Type B pancreatic cell (in vitro differentiated cells): ENCODE measurements at places on chromosomes 3 and 15.

DNA sequence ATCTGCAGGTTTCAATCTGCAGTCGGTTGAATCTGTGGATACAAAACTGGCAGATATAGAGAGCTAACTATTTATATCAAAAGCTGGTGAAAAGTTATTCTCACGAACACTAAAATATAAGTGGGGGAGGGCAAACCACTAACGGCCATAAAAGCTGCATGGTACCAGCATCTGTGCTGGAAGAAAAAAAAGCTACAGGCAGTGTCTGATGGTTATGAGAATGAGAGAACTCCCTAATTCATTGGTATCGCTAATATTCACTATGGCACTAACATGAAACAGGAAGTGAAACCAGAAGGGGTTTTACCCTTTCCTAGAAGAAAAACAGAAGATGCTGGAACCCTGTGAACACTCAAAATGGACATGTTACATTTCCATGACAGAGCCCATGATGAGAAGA lies 15.9 kb downstream of the CEP70 start:
- no peak for DNase-seq

DNA sequence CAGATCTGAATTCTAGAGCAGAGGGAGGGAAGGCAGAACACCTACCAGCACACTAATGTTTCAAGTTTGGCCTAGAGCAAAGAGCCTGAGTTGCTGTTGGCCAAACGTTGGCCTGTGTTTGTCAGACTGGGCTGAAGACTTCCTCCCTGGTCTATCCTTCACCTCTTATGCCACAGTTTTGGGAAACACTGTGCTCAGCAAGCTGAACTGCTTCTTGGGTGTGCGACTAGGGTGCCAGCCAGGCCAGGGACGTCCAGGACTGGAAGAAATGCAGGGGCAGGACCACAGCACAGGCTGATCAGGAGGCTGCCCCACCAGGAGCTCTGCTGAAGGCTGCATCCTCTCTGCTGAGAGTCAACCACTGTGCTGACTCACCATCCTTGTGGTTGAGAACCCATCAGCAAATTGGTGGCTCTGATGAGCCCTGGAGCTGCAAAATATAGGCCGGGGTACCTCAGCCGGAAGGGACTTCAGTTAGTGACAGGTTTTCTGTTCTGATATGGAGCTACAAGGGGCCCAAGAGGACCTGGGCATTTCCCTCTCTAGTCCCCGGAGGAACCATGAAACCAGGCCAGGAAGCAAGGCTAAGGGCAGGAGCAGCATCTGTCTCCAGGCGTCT lies 131.6 kb upstream of the RASGRP1 start:
- no peak for DNase-seq

GRCh38 chr3:146638718-146639117 lies 33.6 kb upstream of the PLSCR5 start:
- no peak for DNase-seq

GRCh38 chr15:58398071-58398470 lies 33.7 kb upstream of the LIPC start:
- no peak for DNase-seq

- no peak for DNase-seq
These were observed 1033.9 kb downstream of the FHIT start for GRCh38 chr3:60217156-60217911.

GRCh38 chr15:84863565-84864443 lies 20.7 kb upstream of the SLC28A1 start:
- DNase-seq = no peak

DNA sequence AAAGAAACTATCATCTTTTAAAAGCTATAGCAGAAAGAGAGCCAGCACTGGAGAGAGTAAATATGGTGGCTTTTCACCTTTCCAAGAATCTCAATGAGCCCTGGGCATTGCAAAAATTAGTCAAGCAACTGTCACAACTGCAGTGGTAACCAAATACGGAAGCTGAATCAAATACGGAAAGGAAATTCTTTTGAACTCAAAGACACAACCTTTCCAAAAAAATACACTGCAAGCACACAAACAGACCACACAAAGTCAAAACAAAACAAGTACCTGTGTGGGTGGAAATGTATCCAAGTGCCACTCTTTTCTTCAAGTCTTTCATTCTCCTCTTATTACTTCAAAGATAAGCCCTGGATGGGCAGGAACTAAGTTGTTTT lies 17.6 kb downstream of the VGLL4 start:
- no peak for DNase-seq

DNA sequence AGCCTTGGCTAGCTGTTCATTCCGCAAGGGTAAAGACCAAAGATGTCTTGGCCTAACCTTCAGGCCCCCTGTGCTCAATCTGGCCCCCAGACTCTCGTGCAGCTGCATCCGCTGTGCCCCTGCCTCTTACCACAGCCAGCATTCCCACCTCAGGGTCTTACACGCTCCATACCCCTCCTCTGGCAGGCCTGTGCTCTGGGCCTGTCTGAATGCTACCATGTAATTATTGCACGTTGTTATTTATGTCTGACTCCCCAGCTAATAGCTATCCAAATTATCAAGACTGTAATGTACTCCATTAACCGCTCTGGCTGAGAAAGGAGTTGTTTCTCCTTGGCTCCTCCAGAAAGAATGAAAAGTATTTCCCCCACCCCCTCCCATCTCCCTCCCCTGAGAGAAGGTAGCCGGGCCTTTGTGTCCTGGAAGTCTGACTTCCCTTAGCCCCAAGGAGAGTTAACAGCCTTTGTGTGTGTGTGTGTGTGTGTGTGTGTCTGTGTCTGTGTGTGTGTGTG lies 54.5 kb upstream of the UBE2E1 start:
- no peak for DNase-seq

- no peak for DNase-seq
These were observed 36.0 kb downstream of the FOXP1 start for GRCh38 chr3:71547249-71548198.

GRCh38 chr3:145427355-145427754 lies 733.6 kb downstream of the PLOD2 start:
- DNase-seq = no peak

DNA sequence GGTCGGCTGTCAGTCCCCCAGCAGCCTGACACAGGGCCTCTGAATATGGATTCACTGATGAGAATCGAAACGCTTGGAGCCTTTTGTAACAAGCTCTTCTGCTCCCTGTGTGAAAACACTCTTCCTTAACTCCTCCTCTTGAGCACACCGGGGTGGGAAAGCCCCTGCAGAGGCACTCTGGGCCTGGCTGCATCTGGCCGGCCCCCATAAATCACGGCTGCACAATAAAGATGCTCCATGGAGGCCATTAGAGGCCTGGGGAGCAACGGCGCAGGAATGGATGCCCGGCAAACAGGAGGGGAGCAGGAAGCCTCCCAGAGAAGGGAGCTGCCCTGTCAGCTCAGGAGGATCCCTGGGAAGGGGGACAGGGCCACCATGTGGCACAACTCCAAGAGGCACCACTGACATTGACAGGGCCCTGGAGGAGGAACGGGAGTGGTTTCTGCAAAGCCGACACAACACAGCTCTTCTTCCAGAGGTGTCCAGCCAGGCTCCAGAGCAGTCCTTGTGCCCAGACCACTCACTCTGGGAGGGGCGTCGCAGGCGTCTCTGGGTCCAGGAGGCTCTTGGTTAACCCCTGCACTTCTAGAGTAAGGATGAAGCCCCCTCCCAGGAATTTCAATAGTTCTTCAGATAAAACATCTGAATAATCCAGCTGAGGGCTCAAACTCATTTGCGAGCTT lies 509.3 kb upstream of the PPP2R3A start:
- DNase-seq = no peak

DNA sequence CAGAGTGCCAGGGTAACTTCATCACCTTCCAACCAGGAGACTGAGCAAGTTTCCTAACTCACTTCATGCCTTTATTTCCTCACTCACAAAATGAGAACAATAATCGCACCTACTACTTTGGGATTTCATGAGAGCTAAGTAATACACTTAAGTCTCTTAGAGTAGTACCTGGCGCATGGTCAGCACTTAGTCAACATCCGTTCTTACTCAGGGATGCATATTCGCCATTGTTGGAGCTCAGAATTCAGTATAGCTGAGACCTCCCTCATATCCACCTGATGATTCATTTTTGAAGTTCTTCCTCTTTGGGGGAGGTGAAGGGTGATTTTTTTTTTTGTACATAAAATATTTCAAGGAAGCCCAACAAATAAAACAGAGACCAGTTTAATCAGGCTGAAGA lies 188.2 kb downstream of the AGBL1 start:
- no peak for DNase-seq
